NCI-H2081 treated with DMSO at 0.1 percent for 48 hours (cell line): ENCODE measurements at places on chromosomes 4 and X.
A peak's percentile ranks its signal among the peaks of the same experiment; 100 is the strongest.

GRCh38 chr4:16993956-16994840 is 95.8 kb upstream of the LDB2 start:
- no peak for DNase-seq

GRCh38 chr4:40986375-40986774 is 228.0 kb downstream of the APBB2 start:
- DNase-seq: no peak

GRCh38 chr4:112381996-112382692 is 85.0 kb downstream of the ALPK1 start:
- no peak for DNase-seq

- no peak for DNase-seq
Measured at GRCh38 chr4:109559625-109559982, 442 bp upstream of the MCUB start.

GRCh38 chrX:40111868-40112267 is 14.1 kb upstream of the BCOR start:
- no peak for DNase-seq

- DNase-seq: no peak
Measured at GRCh38 chrX:31012509-31013025, 59.3 kb downstream of the FTHL17 start.

GRCh38 chrX:22276781-22277180 is 4.1 kb downstream of the CBLL2 start:
- DNase-seq: no peak

DNA sequence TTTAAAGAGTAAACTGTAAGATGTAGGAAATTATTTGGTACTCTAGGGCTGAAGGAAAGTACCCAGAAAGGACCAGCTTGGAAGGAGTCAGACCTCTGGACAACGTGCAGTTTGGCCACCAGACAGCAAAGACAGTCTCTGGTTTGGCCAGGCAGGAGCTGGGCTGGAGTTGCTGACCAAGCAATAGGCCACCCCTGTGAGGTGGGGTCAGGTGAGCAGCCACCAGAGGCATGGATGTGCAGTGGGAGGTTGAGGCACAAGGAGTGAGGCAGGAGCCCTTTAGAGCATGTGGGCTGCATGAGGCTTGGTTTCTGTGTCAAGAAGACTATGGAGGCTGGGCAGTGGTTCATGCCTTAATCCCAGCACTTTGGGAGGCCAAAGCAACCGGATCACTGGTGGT is 17.7 kb upstream of the MRFAP1 start:
- no peak for DNase-seq

DNA sequence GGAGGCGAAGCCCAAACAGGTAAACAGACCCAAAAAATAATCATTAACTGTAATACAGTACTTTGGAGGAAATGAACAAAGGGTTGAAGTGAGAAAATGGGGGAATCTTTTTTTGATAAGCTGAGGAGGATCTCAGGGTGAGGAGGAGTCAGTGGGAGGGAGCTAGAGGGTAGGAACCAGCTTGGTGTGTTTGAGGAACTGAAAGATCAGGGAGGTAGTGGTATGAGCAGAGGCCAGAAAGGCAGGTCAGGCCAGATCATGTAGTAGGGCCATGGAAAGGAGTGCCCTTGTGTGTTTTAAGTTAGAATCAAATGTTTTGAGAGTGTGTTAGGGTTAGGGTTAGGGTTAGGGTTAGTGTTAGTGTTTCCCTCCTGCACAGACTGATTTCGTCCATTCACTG is 48.8 kb downstream of the PPP2R2C start:
- no peak for DNase-seq

DNA sequence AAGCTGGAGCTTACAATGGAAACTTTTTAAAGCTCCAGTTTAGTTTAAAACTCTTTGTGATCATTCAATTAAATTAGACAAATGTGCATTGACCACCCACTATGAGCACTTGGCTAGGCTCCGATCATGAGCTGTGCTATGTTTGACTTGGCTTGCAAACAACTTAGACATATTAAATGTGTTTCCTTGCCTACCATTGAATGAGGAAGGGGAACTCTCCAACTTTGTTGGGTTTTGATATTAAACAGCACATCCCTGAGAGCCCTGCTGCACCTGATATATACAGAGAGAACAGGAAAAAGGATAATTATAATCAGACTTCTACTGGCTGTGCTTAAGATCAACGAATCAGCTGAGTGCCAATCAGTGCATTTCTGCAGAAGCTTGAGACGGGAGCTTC is 71.4 kb upstream of the ADGRL3 start:
- peak; percentile 13 for DNase-seq

GRCh38 chr4:8081621-8082516 is 76.7 kb downstream of the ABLIM2 start:
- DNase-seq: no peak

DNA sequence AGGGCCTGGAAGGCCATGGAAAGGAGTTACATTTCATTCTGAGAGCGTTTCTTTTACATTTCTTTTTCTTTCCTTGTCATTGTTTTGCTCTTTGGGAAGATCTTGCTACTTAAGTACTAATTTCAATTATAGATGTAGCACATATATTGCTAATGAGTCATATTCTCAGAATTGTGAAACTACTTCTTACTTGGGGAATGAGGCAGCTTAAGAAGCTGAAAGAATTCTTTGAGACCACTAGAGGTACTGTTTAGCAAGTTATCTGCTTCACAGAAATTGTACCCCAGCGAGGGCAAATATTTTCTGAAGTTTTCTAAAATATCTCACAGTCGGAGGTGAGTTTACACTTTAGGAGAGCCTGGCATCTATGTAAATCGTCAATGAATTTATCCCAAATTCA is 100.6 kb downstream of the AFF2 start:
- no peak for DNase-seq

- no peak for DNase-seq
Measured at GRCh38 chr4:86272669-86273068, 87.2 kb downstream of the MAPK10 start.

DNA sequence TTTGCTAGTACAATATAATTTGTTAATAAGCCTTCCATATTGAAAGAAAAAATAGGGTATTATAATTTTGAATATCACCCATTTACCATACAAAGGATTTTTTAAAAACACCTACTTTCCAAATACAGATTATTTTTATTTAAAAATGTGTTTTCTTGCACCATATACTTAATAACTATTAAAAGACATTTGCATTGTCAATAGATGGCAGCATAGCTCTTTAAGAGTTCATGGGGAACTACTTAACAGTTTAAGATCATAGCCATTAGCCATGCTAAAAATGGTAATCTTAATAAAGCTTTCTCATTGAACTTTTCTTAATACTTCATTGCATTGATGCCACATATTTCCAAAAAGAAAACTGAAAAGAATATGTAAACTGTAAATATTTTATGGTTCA is 1995.9 kb downstream of the C4orf33 start:
- peak; percentile 14 for DNase-seq

GRCh38 chrX:120274958-120275357 is 24.3 kb downstream of the ZBTB33 start:
- DNase-seq: no peak

GRCh38 chr4:61824454-61824853 is 624.3 kb downstream of the ADGRL3 start:
- no peak for DNase-seq

DNA sequence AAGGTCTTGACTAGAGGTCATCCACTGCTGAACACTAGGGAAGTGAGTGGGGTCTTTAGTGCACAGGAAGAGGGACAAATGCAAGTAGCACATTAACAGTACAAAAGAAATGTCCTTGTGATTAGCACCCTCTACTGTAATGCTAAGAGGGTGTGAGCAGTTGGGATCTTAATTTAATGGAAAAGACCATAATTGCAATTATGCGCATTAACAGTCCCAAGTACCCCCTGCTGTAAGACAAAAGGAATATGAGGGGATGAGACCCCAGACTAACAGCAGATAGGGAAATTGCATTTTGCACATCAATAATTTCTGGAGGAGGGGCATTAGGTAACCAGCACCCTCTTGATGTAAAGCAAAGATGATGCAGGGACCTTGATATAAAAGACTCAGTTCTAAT is 285.0 kb downstream of the CHIC1 start:
- DNase-seq: no peak

- DNase-seq: no peak
Measured at GRCh38 chr4:1603413-1604135, 80.5 kb downstream of the FAM53A start.

DNA sequence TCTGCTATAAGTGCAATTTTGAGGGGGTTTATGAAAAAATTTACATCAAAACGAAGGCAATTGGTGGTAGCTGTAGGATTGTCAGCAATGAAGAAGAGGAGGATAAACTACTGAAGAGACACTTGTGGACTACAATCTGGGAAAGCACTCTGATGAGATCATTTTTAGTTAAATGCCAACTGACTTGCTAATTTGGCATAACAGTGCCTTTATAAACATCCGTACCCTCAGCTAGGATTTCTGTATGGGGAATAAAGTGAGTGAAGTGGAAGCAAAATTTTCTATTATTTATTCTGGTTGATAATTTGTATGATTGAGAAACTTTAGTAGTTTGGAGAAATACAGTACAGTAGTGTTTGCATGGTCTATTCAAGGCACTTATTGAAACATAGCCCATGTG is 11.2 kb upstream of the GNRHR start:
- DNase-seq: no peak

GRCh38 chrX:55127692-55128091 is 38.9 kb downstream of the PAGE2 start:
- DNase-seq: no peak

- no peak for DNase-seq
Measured at GRCh38 chr4:145935253-145936141, 3.1 kb downstream of the ZNF827 start.

DNA sequence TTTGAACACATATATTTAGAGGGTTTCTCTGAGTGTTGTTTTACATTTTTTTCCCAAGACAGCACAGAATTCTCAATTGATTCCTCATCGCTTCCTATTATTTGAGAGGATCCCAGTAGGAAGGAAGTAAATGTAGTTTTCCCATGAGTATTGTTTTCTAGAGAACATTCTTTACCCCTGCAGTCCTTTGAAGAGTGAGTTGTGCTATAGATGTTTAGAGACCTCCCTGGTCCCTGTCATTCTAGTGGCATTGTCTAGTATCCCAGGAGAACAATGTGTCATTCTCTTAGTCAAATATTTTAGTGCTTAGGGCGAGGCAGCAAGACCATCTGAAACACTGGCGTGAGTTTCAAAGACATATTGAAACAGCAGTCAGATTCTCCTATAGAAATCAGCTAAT is 32.5 kb downstream of the SORBS2 start:
- DNase-seq: no peak

GRCh38 chr4:41332510-41333054 is 75.9 kb downstream of the UCHL1 start:
- DNase-seq: no peak

DNA sequence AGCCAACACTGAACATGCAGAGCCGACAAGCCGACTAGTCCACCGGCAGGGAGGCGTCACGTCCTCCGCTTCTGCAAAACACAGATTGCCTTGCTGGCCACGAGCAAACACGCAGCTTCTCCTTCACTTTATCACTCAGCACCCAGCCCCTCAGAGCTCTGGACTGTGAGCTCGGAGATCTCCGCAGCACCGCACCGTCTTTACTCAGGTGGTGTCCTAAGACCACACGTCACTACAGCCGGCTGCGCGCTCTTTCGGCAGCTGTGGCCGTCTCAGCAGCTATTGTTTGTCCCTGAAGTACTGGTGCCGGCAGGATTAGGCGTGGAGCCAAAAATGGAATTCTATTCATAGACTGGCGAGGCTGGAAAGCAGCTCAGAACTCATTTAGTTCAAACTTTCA is 72.0 kb downstream of the FAT1 start:
- DNase-seq: peak; percentile 54

- no peak for DNase-seq
Measured at GRCh38 chrX:29281078-29281742, 694.0 kb downstream of the IL1RAPL1 start.

GRCh38 chr4:75180790-75181776 is 248.2 kb downstream of the PARM1 start:
- DNase-seq: no peak

DNA sequence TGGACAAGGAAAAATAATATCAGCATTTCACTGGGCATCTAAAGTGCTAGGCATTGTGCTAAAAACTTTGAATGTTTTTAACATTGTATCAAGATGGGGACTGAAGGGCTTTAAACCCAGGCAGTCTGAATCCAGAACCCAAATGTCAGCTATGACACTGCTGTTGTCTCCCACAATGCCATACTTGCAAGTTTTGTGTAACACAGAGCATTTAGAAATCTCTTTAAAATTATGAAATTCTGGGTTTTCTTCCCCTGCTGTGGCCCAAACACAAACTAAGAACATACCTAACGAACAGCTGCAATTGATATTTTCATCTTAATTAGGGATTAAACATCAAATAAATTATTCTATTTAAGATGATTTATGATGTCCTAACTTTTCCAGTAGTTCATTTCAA is 66.8 kb upstream of the LSM6 start:
- DNase-seq: no peak

- DNase-seq: no peak
Measured at GRCh38 chr4:74891037-74891436, 41.9 kb upstream of the PARM1 start.

DNA sequence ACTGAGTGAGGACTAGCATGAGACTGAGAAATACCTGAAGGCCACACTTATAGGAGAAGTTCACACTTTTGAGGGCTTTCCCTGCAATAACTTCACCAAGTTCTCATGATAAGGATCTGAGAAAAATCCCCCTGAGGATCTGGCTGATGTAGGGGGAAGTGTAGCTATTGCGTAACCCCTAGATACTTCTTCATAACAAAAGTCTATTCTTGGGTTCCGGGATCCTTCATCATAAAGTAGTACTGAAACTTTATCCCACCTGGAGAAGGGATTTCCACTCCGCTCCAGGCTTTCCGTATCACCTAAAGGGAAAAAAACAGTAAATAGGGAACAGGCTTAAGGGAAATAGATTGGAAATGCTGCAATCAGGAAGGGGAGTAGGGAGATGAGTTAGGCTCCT is 13.3 kb downstream of the USP27X start:
- no peak for DNase-seq

GRCh38 chr4:45484740-45485139 is 639.1 kb downstream of the GABRG1 start:
- no peak for DNase-seq

- no peak for DNase-seq
Measured at GRCh38 chrX:39907964-39908661, 189.6 kb downstream of the BCOR start.

- DNase-seq: no peak
Measured at GRCh38 chrX:115491766-115492165, 69.2 kb upstream of the PLS3 start.

DNA sequence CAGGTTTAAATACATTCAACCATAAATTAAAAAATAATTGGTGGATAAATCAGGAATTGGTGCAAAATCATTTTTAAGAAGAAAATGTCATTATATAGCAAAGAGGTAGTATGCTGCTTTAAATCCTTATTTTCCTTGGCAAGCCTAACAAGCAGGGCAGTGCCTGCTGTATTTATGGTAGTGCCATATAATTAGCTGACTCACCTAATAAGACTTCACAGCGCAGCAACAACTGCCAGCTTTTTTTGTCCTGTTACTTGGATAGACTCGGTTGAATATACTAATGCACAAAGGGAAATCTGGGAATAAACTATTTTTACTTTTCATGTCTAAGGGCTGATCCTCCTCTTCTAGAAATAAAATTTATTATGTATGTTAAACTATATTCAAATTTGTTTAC is 99.1 kb downstream of the SNCA start:
- DNase-seq: peak; percentile 59

- peak; percentile 71 for DNase-seq
Measured at GRCh38 chr4:124253080-124253479, 459.5 kb downstream of the ANKRD50 start.

- peak; percentile 64 for DNase-seq
Measured at GRCh38 chr4:182925298-182925757, 8.1 kb upstream of the DCTD start.

- DNase-seq: no peak
Measured at GRCh38 chrX:77398330-77398954, 48.7 kb upstream of the FGF16 start.

GRCh38 chrX:127558811-127559210 is 493.4 kb downstream of the ACTRT1 start:
- DNase-seq: no peak
